PC-9 (cell line): ENCODE measurements at places on chromosomes 11 and 22. TPM values are rescaled to one million over a fixed set of nuclear protein-coding genes. Genes with fewer than 3 reads are reported as not detected.
A peak's percentile ranks its signal among the peaks of the same experiment; 100 is the strongest.

- DNase-seq = peak; percentile 39
These were observed 7.7 kb downstream of the SLC25A18 start for GRCh38 chr22:17570851-17571631.

DNA sequence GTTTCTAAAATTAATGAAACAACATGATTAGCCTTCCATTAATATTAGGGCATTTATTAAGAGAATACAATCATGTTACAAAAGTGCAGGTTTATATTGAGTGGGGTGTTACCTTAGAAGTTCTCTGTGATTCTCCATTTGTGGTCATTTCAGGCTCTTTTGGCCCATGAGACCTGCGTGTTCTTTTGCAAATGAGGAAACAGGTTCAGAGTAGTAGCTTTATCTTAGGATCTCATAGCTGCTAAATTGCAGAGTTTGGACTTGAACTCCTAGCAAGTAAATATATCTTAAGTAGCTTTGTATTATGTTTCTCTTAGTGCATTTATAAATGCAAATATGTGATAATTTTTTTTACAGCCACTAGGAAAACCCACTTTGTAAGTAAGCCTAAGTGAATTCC is 18.3 kb downstream of the FAR1 start:
- no peak for DNase-seq

The NPTXR gene
- total RNA-seq = 14.7 and 23.8 TPM in 2 replicates

The CD81 gene
- total RNA-seq = 180 and 231 TPM in 2 replicates

The ME3 gene
- 34.0 and 61.1 TPM in 2 replicates for total RNA-seq

The MMP11 gene
- total RNA-seq = 2.4 and 3.6 TPM in 2 replicates

The MMP7 gene
- total RNA-seq = 1.1 and 1.3 TPM in 2 replicates

The DENND6B gene
- 12.1 and 14.3 TPM in 2 replicates for total RNA-seq
